ENCODE measurements at places on chromosomes 2 and 18.

GRCh38 chr2:117360586-117360985 is 453.9 kb upstream of the DDX18 start:
- no peak for DNase-seq

- DNase-seq, result no peak
Observed at GRCh38 chr18:72336786-72337185, 207.4 kb downstream of the CBLN2 start.

DNA sequence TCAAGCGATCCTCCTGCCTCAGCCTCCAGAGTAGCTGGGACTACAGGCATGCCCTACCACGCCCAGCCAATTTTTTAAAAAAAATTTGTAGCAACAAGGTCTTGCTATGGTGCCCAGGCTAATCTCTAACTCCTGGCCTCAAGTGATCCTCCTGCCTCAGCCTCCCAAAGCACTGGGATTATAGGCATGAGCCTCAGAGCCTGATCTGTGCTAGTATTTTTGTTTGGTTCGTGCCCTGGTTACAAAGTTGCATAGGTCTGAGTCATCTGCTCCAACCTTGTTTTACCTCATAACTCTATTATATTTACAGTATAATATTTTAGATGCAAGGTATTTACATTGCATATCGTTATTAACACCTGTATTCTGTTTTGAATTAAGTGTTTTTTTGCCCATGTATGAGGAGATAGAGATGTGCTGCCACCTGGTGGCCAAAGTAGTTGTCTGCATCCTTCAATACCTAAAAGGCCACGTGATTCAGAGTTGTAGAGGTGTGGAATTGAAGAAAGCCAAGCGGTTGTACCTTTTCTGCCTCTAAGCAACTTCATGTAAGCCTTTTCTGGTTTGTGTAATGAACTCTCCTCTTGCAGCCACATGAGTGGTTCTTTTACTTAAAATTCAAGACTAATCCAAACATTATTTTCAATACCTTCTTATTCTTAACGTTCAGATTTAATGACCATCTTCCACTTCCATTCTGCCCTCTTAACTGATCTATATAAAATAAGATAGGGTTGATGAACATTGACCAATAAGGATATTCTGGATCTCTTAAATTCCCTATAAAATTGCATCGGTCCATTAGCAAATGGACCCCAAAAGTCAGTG is 19.9 kb upstream of the CABYR start:
- peak; percentile 35 for DNase-seq

GRCh38 chr2:10900216-10901109 is 11.3 kb upstream of the KCNF1 start:
- DNase-seq, result peak; percentile 61

GRCh38 chr2:45131587-45131986 is 122.3 kb upstream of the SIX2 start:
- no peak for DNase-seq

DNA sequence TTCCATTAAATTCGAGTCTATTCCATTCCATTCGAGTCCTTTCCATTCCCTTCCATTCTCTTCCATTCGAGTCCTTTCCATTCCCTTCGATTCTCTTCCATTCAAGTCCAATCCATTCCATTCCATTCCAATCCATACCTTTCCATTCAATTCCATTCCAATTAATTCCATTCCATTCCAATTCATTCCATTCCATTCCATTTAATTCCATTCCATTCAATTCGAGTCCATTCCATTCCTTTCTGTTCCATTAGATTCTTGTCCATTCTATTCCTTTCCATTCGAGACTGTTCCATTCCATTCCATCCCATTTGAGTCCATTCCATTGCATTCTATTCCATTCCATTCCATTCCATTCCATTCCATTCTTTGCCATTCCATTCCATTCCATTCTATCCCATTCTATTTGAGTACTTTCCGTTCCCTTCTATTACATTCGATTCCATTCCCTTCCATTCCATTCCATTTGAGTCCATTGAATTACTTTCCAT is 1130.0 kb downstream of the RPIA start:
- DNase-seq, result no peak

- DNase-seq, result no peak
Observed at GRCh38 chr2:33213244-33213643, 263.2 kb upstream of the RASGRP3 start.
